ENCODE measurements at places on chromosomes 1 and 21.

DNA sequence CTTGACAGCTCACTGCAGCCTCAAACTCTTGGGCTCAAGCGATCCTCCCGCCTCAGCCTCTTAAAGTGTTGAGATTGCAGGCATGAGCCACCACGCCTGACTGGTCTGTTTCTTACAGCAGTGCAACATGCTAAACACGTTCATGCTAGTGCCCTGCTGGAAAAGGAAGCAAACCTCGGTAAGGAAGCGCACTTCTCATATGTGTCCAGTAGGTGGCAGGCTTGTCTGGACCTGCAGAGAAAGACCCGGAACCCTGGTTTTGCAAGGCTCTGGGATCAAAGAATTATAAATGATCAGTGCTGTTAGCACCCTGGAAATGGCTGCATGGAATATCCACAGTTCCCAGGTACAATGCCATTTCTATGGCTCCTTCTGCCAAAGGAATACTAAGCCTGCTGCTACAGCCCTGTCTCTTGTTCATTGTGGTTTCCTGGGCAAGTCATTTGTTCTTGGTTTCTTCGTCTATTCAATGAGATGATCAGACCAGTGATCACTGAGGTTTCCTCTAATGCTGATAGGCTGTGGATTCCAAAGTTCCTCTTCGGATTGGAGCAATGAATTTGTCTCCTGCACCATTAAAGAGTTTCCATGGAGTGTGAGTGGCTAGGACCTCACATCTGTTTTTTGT is 15.9 kb downstream of the RNU5D-1 start:
- DNase-seq: peak; percentile 40

DNA sequence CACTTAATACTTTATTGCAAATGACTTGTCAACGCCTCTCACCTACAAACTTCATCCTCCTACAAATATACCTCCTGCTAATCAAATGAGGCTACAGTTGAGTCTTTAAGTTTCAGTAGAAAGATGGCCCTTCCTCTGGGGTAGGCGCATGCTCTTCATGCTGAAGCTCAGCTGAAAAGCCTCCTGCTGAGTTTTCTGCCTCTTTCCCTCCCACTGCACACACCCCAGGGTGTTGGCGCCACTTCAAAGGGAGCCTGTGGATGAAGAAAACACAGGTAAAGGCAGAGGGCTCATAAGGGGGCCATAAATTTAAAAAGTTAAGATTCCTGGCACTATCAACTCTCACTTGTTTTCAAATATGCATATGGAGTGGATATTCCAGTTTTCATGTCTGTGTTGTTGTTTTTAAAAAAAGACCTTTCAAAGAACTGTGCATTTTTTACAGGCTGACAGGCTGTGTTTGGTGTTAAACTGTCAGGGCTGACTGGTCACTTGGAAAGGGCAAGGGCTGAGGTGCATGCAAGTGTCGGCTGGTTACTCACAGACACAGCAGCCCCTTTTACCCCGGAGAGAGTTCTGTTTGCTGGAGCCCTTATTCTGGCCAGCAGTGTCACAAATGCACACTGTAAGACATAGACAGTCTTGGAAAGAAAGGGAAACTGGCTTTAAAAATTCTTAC is 42.9 kb upstream of the LGALS8 start:
- no peak for DNase-seq

GRCh38 chr1:81151206-81151605 is 649.5 kb upstream of the ADGRL2 start:
- DNase-seq: no peak

GRCh38 chr1:195520757-195521156 is 1087.5 kb downstream of the KCNT2 start:
- no peak for DNase-seq

GRCh38 chr1:165898837-165899236 is 71.4 kb downstream of the UCK2 start:
- no peak for DNase-seq

GRCh38 chr1:103056423-103056822 is 51.9 kb downstream of the COL11A1 start:
- no peak for DNase-seq

DNA sequence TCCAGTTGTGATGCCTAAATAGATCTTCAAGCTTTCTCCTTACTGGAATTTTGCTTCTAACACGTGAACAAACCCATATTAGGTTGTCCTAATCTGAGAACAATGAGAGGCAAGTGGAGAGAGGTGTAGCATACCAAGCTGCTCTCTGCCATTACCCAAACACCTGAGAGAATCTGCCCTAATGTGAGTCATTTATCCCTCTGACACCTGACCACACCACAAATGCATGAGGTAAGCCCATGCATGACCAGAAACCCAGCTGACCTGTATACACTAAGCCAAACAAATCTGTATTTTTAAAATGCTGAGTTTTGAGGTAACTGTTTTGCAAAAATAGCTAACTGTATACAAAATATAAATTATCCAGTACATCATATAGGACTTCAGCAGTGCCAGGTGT is 1458.1 kb upstream of the B3GALT2 start:
- DNase-seq: no peak

GRCh38 chr1:240413732-240414131 is 198.2 kb downstream of the GREM2 start:
- DNase-seq: no peak

DNA sequence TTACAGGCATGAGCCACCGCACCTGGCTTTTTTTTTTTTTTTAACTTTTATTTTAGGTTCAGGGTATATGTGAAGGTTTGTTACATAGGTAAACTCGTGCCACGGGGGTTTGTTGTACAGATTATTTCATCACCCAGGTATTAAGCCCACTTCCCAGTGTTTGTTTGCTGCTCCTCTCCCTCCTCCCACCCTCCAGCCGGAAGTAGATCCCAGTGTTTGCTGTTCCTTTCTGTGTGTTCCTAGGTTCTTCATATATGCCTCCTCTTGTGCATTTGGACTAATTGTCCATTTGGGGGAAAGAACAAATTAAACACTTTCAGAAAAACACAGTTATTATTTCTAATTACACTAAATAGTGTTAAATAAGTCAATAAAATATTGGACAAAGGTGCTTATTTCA is 1.1 kb upstream of the SLC2A7 start:
- DNase-seq: no peak

DNA sequence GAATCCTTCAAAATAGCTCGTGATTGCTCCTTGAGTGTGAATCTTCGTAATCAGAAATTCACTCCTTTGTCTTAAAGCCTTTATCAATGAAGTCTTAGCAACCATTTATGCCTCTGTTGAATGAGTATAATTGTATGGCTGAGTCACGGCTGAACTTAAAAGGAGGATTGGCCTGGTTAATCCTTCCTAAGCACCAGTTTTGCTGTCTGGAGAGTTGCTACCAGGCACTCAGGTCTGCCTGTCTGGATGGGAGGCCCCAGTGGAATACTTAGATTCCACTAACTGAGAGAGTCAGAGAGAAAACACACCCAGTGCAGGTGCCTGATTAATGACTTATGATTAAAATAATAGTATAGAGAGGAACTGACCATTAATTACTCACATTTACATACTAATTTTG is 7.6 kb upstream of the HHAT start:
- DNase-seq: no peak

- no peak for DNase-seq
Measured at GRCh38 chr1:229875086-229875485, 192.0 kb upstream of the GALNT2 start.

DNA sequence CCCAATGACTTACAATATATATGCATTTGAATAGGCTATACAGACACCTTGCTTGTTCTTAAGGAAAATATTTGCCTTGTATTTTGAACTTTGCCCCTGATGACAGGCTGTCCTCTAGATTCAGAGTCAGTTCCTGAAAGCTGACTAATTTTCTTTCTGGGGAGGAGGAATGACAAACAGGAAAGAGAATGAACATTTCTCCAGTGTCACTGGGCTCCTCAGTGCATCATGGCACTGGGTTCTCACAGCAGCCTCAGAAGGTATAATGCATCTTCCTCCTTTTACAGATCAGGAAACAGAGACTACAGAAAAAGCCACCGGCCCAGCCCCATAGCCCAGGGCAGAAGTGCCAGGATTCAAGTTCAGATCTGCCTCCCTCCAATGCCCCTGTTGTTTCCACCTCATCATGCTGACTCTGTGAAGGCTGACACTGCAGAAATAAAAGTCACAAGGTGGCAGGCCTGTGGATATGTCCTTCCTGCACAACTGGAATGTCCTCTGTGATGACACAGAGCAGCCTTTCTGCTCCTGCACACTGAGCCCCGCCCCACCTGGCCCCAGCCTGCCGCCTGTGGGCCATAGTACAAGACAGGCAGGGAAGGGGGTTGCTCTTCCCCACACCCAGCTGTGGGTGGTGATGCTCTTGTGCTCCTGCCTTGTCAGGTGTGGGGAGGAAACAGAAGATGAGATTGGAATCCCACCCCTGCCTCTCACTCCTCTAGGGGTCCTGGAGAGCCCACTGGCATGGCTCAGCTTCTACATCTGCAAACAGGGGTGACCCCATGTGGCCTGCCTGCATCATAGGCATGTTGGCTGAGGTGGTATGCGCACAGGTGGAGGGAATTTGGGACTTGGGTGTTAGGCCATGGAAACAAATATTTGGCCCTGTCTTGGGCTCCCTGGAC is 6.4 kb downstream of the TTC22 start:
- DNase-seq: no peak

DNA sequence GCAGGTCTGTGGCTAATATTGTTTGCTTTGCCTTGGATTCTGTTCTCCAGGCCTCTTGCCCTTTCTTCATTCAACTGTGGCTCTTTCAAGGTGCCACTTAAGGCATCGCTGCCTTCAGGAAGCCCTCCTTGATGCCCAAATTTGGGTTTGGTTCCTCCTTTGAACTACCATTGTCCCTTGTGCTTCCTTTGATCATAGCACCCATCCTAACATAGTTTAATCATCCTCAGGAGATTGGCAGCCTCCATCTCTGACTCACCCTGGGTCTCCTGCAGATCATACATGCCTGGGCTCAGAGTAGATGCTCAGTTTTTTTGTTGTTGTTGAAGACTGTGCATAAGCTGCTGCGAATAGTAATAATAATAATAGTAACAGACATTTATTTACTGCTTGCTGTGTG is 54.4 kb upstream of the ACOT11 start:
- no peak for DNase-seq

- no peak for DNase-seq
Measured at GRCh38 chr1:20440785-20441200, 45.2 kb downstream of the CAMK2N1 start.

DNA sequence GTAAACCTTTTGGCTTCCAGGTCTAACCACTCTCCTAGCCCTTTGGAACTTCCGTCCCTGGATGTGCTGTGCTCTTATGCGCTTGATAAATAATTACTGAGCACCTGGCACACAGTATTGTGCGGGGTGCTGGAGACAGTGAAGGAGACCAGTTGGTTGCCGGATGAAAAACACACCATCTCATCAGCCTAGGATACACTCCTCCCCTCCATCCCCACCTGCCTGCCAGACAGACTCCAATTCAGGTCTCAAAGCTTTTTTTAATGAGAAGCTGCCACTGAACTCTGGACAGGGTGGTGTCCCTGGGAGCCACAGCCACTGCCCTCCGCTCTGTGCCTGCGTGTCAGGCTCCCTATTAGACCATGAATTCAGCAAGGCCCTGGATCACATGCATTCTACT is 9.2 kb downstream of the GNB1 start:
- DNase-seq: no peak

DNA sequence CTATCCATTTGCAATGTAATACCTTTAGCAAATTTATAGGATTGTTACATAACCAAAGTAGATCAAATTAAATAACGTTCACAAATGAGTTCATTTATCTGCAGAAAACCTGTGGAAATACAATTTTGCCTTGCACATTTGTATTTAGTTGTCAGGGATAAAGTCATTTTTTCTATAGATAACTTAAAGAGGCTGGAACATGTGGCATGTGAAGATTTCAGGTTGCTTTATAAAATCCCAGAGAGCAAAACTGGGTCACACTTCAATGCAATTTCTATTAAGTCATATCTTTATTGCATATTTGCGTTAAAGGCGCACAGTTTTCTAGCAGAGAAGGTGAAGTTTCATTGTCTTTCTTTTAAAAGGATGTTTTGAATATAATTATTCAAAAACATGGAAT is 342.4 kb downstream of the USP25 start:
- DNase-seq: no peak

GRCh38 chr1:2229911-2230731 is 2.0 kb downstream of the SKI start:
- no peak for DNase-seq

DNA sequence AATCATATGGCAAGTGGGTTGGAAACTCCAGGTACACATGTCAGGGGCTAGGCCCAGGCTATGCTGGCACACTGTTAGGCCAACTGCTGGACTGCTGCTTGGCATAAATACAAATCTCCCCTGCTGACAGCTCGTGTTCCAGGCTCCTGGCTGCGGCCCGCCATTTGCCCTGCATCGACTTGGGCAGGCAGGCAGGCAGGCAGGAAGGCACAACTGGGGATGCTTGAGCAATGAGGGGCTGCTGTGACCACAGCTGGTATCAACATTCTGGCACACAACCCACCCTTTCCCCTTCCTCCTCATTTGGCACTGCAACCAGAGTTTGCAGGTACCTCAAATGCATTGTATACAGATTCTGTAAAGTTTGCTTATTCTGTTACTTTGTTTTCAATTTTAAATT is 53.2 kb downstream of the SAMSN1 start:
- no peak for DNase-seq

DNA sequence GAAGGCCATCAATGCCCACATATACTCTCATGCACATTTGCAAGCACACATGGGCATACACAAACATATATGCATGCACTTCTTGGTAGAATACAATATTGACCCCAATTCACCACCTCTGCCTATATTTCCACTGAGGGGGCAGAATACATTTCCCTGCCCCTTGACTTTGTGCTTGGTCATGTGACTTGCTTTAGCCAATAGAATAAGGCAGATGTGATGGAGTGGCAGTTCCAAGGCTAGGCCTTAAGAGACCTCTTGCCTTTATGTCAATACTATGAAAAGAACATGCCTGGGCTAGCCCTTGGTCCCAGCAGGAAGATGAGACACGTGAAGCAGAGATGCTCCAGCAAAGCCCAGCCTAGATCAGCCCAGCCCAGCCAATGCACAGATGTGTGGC is 66.0 kb upstream of the GRIK3 start:
- no peak for DNase-seq

- no peak for DNase-seq
Measured at GRCh38 chr1:165699577-165699976, 1.2 kb upstream of the ALDH9A1 start.

DNA sequence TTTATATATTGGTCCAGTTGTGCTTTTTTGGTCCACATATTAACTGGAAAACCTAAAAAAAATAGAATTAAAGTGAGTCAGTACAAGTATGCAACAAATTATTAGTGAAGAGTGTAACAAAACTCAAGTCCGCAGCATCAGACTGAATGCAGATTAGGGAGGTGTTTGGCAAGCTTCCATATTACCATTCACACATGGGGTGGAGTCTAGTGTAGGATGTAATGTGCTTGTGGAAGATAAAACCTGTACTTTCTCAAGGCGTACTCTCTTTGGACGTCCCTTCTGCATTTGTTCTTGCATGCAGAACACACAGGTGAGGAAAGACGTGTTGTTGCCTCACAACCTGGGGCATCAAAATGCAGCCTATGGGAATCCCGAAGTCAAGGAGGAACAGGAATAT is 668.7 kb downstream of the MRPL39 start:
- DNase-seq: no peak

DNA sequence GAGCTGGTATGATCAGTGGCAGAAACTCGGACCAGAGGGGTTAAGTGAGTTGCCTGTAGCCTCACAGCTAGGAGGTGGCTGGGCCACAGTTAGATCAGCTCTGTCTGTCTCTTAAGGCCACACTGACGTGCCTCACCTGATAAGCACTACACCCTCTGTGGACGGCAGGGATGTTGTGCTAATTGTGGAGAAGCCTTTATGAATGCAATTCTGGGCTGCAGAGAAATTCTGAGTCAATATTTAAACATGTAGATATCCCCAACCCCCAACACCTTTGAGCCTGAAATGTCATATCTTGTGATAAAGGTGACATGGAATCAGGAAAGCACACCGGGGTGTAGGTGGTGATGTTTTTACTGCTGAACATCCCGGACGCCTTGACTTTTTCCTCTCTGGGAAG is 88.3 kb downstream of the KCNJ6 start:
- DNase-seq: no peak
